ENCODE measurements at places on chromosomes 1 and 21.

DNA sequence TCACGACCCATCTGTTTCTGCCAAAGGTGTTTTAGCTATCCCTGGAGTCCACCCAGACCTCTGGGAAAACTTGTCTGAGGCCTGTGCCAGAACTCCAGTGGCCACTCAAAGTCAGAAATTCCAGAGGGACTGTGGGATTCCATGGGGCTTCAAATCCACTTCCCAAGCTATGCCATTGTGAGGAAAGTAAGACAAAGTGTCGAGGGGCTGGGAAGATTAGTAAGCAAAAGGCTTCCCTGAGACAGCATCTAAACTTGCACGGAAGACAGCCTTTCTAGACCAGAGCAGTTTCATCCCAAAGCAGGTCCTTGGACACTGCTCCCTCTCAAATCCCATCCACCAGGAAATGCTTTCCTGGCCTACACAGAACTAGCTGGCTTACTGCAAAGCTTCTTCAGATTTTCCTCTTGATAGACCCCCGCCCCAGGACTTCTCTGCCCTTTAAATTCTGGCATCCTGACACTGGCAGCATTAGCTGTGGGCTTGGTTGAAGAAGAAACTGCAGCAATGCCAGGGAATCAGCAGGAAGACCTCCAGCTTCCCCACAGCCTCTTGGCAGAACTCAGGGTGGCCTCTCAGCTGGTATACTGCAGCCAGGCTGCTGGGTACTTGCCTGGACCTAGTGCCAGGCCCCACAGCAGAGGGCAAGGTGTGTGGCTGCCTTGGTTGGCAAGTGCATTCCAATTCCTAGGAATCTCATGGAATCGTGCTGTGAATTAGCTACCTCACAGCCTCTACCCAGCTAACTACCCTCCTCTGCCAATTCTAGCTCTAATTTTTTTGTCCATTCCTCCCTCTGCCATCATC is 27.3 kb upstream of the LMX1A start:
- DNase-seq = no peak

GRCh38 chr1:227312361-227313025 is 5.8 kb downstream of the CDC42BPA start:
- DNase-seq = no peak

DNA sequence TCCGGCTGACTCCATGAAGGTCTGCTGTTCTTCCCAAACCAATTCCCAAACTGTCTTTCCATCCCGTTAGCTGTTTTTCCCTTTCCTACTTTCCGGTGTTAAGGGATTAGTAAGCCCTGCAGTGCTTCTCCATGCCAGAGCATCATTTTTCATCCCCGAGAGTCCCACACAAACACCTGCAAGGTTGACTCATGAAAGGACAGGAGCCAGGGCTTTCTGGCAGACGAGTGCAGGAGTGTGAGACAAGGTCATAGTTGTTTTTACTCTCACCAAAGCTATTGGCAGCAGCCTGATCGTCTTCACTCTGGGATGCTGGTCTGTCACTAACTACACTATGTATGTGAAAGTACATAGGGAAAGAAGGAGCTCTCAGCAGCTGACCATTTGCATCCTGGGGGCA is 10.2 kb upstream of the BECN2 start:
- DNase-seq = no peak

DNA sequence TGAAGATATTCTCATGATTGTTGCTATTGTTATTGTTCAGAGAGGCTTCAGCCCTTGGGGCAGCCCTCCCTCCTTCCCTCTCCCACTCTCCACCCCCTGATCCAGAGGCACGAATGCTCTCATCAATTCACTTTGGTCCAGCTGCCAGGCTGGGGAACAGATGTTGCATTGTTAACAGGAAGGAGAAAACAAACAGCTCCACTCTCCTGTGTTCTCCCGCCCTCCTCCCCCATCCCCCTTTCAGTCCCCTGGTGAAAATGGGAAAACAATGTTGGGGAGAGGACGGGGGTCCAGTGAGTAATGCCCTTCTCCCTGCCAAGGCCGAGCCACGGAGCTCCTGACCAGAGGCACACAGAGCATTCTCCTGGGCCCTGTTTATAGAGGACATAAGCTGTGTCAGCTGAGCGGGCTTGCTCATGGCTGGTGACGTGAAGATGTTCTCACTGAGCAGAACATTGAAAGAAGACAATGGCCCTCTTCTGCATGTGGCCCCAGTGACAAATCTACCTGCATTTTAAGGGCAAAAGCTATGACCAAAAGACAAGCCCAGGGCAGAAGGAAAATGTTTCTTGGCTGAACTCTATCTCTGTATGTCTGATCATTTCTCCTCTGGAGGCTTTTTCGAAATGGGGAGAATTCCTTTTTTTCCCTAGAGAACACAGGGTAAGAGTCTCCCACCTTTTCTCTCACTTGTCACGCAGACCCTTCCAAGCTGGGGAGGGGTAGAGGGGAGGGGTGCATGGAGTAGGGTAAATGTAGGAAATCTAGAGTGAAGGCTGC is 111.7 kb downstream of the GLUL start:
- DNase-seq = no peak

DNA sequence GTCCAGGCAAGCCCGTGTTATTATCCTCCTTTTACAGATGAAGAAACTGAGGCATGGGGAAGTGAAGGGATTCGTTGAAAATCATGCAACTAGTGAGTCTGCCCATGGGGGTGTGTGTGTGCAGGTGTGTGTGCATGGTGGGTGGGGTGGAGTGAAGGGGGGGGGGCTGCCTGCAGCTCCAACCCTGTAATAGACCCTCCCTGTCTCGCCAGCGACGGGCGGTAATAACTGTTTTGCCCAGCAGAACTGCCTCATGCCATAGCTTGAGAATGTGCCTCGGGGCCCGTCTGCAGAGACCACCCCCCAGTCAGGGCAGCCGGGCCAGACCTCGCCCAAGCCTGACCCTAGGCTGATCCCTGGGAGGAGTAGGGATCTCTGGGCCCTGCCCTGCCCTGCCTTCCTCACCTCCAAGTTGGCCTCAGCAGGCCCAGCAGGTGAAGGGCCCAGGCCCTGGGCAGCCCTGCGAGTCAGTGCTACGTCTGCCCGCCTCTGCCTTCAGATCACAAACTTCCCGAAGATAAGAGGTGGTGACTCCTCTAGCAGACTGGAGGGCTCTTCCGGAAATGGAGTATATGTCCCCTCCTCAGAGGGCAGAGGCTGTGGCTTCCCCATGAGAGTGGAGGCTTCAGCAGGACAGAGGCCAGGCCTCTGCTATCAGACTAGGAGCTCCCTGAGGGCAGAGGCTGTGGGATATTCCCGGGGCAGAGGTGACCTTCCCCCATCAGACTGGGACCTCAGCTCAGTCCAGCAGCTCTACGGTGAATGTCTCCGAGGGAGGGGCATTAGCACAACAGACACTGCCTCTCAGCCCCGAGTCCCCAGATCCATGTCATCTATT is 15.7 kb upstream of the EPHA2 start:
- no peak for DNase-seq

GRCh38 chr1:168454211-168454815 is 89.5 kb downstream of the XCL2 start:
- DNase-seq = no peak

DNA sequence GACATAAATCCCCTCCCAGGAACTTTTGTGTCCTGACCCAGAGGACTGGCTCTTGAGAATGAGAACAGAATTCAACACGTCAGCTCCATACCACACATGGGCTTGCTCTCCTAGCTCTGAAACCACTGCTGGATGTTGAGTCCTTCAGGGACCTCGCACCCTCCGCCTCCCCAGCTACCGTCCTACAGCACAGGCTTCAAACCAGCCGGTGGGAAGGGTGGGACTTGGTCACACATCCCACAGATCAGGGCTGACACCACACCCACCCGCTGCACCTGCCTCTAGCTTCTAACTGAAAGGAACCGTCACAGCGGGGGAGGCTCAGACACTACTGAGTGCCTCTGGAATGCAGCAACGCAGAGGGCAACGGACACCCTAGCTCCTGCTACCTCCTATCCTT is 24.0 kb downstream of the MRAP start:
- DNase-seq = no peak

- no peak for DNase-seq
These were observed 34.8 kb downstream of the KPNA6 start for GRCh38 chr1:32142446-32143301.

DNA sequence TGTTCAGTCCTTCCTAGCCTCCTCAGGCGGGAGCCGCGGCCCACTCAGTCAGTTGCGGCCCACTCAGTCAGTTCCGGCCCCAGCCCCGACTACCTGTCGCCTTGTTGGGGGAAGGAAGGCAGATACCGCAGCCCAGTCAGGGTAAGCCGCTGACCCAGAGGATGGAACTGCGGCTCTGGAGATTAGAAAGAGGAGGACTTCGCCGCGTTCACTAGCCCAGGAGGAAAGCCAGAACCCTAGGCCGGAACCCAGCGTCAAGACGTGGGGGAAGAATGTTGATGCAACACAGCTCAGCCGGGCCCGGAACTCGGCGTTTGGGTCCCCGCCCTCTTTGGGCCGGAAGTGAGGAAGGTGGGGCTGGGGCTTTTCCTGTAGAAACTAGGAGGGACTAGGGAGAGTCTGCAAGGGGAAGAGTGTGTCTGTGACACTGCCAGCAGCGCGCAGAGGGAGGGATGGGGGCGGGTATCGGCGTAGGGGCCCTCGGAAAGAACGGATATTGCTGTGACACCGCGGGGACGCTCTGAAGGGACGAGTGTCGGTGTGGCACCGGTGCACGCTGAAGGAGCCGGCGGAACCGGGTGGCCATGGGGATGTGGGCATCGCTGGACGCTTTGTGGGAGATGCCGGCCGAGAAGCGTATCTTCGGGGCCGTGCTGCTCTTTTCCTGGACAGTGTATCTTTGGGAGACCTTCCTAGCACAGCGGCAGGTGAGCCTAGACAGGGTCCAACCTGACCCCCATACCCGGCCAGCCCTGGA is at the start of gene ZMPSTE24:
Gene ZMPSTE24 (plus strand): TSS at position 549 of the 757 bp plus-strand sequence. CDS start 36 bp downstream, at position 585.
- peak; percentile 86 for DNase-seq

DNA sequence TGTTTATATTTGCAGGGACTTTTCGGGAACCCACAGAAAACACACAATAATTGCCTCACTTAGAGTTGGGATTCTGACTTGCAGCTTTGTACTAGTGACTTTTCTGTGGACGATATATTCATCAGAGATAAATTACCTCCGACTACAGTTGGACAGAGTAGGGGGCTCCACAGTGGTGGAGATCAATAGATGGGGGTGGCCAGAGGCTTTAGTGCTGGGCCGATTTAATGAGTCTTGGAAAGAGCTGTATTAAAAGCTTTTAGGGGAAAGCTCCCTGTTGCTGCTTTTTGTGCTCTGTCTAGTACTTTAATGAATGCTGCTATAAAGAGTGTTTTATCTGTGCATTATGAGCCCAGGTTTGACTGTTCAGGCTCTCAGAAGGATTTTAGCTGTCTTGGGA is 359.2 kb upstream of the DPYD start:
- no peak for DNase-seq

DNA sequence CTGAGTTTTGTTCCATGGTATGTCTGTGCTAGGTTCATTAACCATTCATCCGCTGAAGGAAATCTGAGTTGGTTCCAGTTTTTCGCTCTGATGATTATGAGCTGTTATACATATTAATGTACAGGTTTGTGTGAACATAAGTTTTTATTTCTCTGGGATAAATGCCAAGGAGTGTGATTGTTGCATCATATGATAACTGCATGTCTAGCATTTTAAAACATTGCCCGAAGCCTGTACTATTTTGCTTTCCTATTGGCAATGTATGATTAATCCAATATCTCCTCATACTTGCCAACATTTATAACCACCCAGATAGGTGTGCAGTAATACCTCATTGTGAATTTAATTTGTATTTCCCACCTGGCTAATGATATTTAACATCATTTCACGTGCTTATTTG is 322.7 kb downstream of the ZNF326 start:
- no peak for DNase-seq

DNA sequence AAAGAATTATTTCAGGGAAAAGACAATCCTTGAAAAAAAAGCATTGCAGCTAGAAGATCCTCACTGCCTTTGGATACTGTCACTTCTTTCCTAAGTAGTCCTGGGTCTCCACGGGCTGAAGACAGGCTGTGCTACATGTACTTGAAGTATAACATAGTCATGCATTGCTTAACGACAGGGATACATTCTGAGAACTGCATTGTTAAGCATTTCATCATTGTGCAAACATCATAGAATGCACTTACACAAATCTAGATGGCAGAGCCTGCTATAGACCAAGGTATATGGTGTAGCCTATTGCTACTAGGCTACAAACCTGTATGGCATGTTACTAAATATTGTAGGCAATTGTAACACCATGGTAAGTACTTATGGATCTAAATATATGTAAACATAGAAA is 54.0 kb downstream of the KIAA0040 start:
- DNase-seq = no peak

GRCh38 chr1:223700942-223701637 is 11.2 kb upstream of the CAPN2 start:
- DNase-seq = no peak

DNA sequence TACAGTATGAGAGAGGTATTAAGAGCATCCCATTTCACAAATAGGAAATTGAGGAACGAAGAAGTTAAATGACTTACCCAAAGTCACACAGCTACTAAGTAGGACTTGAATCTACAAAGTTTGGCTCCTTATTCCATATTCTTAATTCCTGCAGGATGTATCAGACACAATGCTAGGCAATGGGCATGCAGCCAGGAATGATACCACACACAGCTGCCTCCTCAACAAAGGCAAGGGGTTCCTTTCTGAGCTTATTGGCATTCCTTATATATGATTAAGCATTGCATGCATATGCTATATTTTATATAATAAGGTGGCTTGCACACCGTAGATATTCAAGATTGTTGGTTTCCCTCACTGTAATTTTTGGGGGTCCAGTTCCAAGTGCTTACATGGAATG is 34.2 kb upstream of the JUN start:
- no peak for DNase-seq

DNA sequence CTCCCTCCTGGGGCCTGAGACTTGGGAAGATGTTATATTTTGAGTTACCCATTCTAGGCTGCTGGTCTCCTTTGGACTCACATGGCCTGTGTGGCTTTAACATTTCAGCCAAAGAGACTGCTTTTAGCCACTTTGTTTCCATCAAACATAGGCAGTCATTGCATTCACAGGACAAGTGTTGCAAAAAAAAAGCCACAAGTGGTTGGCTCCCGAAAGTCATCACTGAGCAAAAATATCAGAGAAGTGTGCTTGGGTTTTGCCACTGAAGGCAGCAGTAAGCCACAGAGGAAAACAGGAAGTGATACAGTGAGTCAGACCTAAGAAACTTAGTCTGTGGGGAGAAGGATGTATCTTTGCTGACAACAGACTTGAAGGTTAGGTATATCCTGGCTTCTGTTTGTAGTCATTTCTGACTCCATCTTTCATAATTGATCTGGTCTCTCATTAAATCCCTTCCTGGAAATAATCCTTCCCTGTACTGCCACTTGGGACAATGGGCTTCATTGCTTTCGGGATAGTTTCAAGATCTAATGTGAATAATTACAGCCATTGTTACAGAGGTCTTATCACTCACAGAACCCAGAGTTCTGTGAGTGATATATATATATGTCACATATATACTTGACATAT is 80.9 kb downstream of the COLGALT2 start:
- DNase-seq = peak; percentile 5

GRCh38 chr1:5296557-5297179 is 642.3 kb downstream of the AJAP1 start:
- DNase-seq = no peak

GRCh38 chr1:213387380-213388015 is 336.5 kb downstream of the RPS6KC1 start:
- DNase-seq = no peak

- no peak for DNase-seq
These were observed 21.4 kb downstream of the WNT4 start for GRCh38 chr1:22121421-22121911.

GRCh38 chr21:16113052-16113715 is 383.4 kb downstream of the USP25 start:
- DNase-seq = no peak

Data from T-helper 9 cell (primary cell).